ENCODE measurements at places on chromosomes 1 and 21. TPM values are rescaled to one million over a fixed set of nuclear protein-coding genes. Genes with fewer than 3 reads are reported as not detected.

VAMP3 gene
- 133 TPM for total RNA-seq

S1PR1 gene
- total RNA-seq = 14.3 TPM

MYOC gene
- total RNA-seq = 7.0 TPM

ADAMTS4 gene
- total RNA-seq = 1.8 TPM

PCP4 gene
- total RNA-seq = 1.8 TPM

CAMK2N1 gene
- 12.7 TPM for total RNA-seq

DNA sequence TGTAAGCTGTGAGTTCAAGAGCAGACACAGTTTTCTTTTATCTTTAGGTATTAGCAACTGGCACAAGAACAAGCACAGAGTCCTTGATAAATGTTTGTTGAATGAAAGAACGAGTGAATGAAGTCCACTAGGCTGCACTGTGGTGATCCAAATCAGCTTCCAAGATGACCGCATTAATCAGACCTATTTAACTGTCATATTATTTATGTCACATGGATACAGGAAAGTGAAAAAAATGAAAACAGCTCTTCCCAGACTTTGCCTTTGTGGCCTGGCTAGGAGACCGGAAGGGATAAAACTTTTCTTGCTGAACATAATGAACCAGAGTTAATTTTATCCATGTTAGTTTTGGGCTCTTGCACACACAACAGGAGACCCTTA lies 261.3 kb downstream of the TNR start:
- no peak for DNase-seq
- H3K27me3 ChIP-seq = peaks cover 4% of the 10 kb centered on the region
- H3K36me3 ChIP-seq = no peaks in the 10 kb centered on the region
- no peaks in the 10 kb centered on the region for H3K4me1 ChIP-seq
- no peak overlapping the region for H3K4me3 ChIP-seq

DNA sequence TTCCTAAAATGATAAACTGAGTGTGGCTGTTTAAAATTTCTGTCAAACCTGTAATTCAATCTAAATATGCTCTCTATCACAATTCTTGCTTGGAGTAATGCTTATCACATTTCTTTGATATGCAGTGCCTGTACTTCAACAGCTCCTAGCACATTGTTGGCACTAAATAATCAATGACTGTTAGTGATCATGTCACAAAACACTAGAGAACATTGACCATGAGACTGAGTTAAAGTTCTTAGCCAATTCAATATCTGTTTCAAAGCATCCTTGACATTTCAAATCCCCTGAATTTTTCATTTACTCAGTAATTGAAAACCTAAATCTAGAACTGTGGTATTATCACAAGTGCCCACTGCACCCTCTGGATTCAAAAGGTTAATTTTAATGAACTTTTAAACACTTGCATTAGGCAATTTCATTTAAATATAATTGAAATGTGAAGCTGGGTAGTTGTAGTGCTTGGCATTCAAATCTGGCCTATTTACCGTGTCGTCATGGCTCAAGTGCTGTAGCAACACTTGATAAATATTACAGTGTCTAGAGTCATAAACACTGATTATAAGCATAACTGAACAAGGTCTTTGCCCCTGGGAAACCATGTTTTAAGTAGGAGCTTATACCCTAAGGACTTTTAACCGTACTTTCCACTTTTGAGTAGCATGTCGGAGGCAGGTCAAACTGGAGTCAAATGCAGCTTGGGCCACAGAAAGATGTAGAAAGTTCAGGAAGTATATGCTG lies 143.6 kb downstream of the LRRC7 start:
- DNase-seq = peak; percentile 30
- H3K4me3 ChIP-seq = no peak overlapping the region
- H3K27ac ChIP-seq = no peak overlapping the region
- H3K27me3 ChIP-seq = no peaks in the 10 kb centered on the region

DNA sequence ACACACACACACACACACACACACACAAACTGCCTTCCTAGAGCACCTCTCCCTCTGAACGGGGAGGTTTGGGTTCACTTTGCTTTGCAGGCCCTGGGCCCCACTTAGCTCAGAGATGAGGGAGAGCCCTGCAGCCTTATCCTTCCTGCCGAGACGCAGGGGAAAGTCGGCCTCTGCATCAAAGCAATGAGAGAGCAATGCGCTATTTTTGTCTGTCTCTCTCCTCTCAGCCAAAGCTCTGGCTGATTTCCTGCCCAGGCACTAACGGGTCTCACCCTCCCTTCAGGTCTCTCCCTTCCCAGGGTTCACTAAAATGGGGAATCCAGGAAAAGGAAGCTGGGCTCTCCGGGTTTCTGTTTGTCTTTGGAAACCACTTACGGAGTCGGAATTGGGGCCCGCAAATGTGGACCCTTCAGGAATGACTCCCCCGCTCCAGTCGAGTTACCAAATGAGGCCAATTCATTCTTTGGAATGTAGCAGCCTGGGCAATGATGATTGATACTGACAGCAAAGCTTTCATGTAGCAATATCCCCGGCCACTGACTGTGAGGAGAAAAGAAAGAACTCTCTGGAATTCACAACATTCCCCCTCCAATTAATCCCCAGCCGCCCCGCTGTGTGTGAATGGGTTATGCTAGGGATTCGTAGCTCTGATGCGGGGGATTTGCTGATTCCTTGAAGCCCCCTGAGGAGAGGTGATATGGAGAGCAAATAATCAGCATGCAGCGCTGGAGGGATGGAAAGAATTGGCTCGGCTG lies 61.5 kb upstream of the WLS start:
- no peak overlapping the region for H3K4me3 ChIP-seq
- no peaks in the 10 kb centered on the region for H3K36me3 ChIP-seq
- H3K27me3 ChIP-seq = no peaks in the 10 kb centered on the region
- no peak overlapping the region for H3K27ac ChIP-seq
- no peaks in the 10 kb centered on the region for H3K4me1 ChIP-seq
- DNase-seq = no peak

- H3K4me3 ChIP-seq = no peak overlapping the region
- H3K27ac ChIP-seq = no peak overlapping the region
- no peak for DNase-seq
These were observed 15.3 kb upstream of the PLA2G4A start for GRCh38 chr1:186813420-186813819.

DNA sequence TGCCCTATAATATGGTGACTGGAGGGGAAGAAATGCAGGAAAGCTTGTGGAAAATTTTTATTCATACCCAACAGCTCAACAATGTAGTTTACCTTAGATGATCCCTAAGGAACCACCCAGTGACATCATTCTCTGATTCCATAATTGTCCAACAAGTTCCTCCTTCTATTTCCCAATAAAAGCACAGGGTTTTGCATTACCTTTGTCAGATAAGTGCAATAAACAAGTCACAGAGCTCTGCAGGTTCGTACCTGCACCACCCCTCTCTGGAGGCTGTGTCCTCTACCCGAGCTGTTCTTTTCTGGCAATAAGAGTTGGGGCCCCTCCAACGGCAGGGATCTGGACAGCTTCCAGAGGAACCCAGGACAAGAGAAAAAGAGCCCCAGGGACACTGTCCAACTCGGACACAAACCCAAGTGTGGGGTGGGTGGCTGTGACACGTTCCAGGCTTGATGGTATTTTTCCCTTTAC lies 38.8 kb downstream of the RCAN1 start:
- no peaks in the 10 kb centered on the region for H3K4me1 ChIP-seq
- no peak for DNase-seq
- H3K36me3 ChIP-seq = no peaks in the 10 kb centered on the region
- H3K27ac ChIP-seq = no peak overlapping the region
- no peaks in the 10 kb centered on the region for H3K27me3 ChIP-seq

DNA sequence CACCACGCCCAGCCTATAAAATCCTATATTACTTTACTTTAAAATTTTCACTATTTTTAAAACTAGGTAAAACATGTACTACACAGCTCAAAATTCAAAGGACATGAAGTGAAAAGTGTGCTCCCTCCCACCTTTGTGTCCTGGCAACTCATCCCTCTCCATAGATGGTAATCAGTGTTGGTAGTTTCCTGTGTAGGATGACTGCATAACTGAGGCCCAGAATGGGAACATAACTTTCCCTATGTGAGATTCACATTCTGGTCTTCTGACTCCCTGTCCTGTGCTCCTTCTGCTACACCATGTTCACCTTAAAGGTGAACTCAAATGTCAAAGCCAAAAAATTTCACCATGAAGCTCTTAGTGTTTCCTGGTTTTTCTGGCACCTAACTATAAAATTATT lies 39.3 kb downstream of the XKR8 start:
- no peaks in the 10 kb centered on the region for H3K4me1 ChIP-seq
- H3K4me3 ChIP-seq = no peak overlapping the region
- H3K27me3 ChIP-seq = no peaks in the 10 kb centered on the region
- no peak for DNase-seq

DNA sequence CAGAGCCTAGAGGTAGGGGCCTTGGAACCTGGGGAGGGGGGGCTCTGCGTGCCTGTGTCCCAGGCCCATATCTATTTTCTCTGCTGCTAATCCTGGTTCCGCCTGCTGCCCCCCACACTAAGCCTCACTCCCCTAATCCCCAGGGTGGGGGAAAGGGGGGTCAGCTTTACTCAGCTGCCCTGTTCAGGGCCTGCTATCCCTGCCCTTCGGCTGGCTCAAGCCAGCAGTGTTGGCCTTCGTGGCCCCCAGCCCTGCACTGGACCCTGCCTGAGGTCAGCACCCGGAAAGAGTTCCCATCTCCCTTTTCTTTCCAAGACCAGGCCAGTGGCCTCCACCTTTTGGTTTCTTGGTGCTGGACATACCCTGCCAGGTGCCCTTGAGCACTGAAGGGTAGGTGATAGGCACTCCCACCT lies 8.4 kb downstream of the ZBTB7B start:
- peak overlapping the region; percentile 100 for H3K27ac ChIP-seq
- no peaks in the 10 kb centered on the region for H3K27me3 ChIP-seq
- H3K4me3 ChIP-seq = no peak overlapping the region
- H3K4me1 ChIP-seq = peaks cover 94% of the 10 kb centered on the region
- DNase-seq = no peak
